ENCODE measurements at places on chromosomes 7 and 10.

GRCh38 chr7:133054162-133054840 lies 27.6 kb downstream of the CHCHD3 start:
- DNase-seq = no peak

DNA sequence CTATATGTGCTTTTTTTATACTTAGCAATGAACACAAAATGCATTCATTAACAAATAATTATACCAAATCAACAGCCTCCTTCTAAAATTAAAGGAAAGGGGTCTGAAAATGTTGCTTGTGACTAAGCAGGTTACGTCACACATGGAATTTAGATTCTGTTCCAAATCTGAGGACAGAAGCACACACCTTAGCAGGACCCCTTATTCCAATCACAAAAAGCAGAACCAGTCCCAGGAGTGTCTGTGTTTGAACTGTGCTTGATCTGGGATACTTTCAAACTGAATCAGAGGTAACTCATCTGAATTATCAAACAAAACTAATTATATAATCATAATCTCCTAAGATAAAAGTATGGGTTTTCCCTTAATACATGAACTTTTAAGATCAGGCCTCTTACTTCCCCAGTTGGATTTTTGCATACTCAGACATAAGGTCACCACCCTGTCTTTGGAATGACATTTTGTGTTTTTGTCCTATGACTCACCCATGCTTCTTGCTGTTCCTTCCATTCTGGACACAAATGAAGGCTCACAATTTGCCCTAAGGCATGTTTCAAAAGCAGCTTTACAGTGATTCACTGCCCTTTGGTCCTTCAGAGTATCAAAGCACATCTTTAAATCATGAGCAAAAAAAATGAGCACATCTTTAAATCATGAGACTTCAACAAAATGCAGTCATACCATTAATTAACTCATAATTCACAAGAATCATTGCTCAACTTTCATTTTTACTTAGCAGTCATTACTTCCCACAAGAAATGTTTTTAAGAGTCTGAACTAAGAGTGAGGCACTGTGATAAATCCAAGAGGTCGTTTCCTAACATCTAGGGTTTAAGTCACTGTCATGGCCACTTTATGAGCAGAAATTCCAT lies 35.5 kb downstream of the SEMA3C start:
- DNase-seq = no peak

- DNase-seq = no peak
These were observed 30.9 kb upstream of the ITGB8 start for GRCh38 chr7:20299647-20300312.

- no peak for DNase-seq
These were observed 128.5 kb upstream of the COL1A2 start for GRCh38 chr7:94266238-94266644.

DNA sequence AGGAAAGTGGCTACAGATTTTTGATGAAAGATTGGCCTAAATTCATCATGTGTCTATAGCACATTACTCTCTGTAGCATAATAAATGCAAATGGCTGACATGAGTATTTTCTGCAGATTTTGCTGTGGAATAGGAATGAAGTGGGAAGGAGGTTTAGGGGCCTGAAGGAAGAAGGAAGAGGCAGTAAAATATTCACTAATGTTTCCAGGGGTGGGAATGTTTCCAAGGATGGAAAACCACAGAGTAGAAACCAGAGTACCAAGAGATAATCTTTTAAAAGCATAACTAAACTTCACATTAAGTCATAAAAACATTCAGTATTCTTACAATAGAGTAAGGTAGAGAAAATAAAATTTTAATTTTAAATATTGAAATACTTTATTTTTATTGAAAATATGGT lies 267.8 kb downstream of the BICC1 start:
- no peak for DNase-seq

DNA sequence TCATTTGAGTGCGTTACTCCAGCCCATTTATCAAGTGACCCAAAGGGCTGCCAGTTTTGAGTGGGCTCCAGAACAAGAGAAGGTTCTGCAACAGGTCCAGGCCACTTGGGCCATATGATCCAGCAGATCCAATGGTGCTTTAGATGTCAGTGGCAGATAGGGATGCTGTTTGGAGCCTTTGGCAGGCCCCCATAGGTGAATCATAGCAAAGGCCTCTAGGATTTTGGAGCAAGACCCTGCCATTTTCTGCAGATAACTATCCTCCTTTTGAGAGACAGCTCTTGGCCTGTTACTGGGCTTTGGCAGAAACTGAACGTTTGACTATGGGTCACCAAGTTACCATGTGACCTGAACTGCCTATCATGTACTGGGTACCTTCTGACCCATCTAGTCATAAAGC lies 358.8 kb upstream of the SEMA3C start:
- no peak for DNase-seq

DNA sequence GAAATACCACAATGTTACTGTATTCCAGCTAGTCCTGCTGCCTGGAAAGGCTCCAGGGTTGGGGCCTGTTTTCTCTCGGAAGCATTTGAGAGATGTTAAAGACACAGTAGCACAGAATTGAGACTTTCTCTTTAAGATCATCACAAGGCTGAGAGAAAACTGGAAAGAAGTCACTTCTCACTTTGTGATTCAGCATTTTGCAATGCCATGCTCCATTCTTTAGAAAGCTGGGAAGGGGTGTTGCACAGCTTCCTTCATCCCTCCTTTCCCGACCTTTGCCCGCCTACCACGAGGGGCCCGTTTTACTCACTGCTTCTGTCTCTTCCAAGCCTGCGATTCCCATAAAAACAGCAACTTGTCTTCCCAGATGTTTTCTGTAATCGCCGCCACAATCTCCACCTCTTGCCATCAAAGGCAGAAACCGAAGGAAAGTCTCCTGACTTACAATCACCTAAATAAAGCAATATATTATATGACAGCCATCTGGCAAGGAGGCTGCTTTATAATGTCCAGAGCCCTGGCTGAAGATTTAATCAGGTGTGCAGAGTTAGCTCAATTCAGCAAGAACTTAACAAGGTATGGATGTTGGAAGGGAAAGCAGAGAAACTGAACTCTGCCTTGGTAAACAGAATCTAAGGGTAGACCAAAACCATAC lies 18.9 kb downstream of the NOD1 start:
- DNase-seq = no peak

DNA sequence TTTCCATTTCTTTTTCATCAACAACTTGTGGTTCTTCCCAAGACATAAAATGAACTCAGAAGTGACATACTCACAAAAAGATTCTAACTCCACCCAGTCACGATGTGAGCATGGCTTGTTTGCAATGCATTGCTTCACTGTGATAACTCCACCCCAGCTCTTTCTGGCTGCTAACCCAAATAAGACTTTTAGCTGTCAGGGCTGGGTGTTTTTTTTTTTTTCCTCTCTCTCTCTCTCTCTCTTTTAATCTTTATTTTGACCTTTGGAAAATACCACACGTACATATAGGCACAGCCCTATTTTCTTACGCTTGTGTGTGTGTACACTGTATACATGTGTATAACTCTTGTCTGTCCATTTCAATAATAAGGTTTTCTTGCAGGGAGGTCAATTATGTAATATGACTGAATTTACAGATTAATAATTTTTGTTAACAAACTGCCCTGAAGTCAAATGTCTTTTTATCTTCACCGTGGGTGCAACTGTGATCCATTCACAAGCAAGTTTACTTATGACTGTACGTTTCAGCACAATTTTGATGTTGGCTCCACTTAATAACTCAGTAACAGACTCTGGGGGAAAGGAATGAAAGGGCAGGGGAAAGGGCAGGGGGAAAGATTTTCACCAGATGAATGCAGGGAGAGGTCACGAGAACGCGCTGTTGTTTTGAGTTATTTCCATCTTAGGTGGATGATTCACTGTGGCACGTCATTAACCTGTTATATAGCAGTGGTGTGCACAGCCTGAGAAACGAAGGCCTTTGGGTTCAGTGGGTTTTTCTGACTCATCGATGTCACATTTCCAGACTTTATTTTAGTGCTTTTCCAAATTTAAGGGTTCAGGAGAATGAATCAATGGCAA lies 49.1 kb downstream of the APBB1IP start:
- DNase-seq = peak; percentile 76

Measured in CD4-positive, alpha-beta T cell treated with Interleukin-6 for 4 hours (primary cell).